CD4-positive, alpha-beta T cell treated with Interleukin-17A for 4 hours (primary cell): ENCODE measurements at places on chromosomes 13 and 19.

DNA sequence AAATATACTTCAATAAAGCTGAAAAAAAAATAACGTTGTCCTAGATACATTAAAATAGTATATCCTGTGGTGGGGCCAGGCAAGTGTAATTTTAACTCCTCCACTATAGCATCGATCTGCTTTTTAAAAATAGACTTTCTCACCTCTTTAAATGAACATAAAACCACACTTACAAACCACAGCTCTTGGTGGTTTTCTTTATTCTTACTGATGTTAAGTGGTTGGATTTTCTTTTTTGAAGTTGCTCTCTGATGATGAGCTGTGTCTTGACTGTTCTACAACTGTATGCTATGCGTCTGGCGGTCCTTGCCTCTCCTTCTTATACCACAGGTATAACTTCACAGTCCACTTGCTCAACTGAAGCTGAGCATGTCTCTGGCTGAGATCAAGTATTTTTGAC, 721.5 kb upstream of the KLHL1 start:
- DNase-seq = no peak

GRCh38 chr19:18660051-18660910, 23.2 kb upstream of the CRTC1 start:
- no peak for DNase-seq

- no peak for DNase-seq
Observed at GRCh38 chr13:102484329-102484728, 82.5 kb upstream of the FGF14 start.

DNA sequence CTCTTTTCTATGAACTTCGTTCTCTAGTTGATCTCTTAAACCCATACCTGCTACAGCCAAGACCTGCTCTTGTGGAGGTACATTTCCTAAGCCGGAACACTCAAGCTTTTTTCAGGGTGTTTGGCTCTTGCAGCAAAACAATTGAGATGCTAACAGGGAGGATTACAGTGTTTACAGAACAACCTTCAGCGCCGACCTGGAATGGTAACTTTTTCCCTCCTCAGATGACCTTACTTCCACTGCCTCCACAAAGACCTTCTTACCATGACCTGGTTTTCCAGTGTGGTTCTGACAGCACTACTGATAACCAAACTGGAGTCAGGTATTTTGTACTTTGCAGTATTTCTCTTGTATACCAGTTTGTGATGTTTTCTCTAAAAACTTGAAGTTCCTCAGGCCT, 506 bp downstream of the KCNRG start:
- DNase-seq = no peak

GRCh38 chr19:9936326-9937000, at the start of gene OLFM2:
TSS of gene OLFM2 (minus strand) at chr19:9936515. CDS start at chr19:9936366, 149 bp downstream.
- peak; percentile 57 for DNase-seq

GRCh38 chr19:23917856-23918255, 3.2 kb downstream of the ZNF726 start:
- no peak for DNase-seq

DNA sequence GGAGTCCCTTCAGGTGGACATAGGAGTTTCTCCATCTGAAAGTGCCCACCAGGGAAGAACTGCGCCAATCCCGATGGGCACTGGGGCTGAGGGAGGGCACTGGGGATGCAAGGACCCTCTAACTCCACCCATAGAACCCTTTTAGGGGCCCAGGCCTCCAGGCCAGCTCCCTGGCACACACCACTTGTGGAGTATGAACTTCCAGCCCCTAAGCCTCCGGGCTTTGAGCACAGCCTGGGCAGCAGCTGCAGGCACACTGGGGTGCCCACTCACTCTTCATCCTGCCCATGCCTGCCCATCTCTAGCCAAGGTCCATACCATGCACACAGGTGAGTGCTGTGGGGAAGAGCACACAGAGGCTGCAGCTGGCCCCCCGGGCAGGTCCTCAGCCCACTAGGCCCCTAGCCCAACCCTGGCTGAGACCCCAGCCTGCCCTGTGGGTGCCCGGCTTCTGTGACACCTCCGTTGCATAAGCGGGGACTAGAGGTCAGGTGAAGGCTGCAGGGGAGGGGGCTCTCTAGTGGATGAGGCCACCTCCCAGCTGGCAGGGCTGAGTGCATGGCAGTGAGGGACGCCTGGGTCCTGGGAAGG, 14.6 kb upstream of the SLC7A10 start:
- no peak for DNase-seq

DNA sequence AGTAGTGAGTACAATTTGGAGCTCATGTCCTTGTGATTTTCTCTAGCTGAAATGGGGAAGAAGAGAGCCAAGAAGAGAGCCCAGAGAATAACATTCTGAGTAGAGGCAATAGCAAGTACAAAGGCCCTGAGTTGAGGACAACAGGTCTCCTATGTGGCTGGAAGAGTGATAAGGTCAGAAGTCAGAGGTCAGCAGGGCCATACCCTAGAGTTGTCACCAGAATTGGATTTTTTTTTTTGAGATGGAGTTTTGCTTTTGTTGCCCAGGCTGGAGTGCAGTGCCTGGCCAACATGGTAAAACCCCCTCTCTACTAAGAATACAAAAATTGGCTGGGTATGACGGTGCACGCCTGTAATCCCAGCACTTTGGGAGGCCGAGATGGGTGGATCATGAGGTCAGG, 8.0 kb upstream of the TRIM28 start:
- DNase-seq = no peak

- DNase-seq = no peak
Observed at GRCh38 chr13:68696907-68697306, 1410.7 kb upstream of the ATXN8OS start.

DNA sequence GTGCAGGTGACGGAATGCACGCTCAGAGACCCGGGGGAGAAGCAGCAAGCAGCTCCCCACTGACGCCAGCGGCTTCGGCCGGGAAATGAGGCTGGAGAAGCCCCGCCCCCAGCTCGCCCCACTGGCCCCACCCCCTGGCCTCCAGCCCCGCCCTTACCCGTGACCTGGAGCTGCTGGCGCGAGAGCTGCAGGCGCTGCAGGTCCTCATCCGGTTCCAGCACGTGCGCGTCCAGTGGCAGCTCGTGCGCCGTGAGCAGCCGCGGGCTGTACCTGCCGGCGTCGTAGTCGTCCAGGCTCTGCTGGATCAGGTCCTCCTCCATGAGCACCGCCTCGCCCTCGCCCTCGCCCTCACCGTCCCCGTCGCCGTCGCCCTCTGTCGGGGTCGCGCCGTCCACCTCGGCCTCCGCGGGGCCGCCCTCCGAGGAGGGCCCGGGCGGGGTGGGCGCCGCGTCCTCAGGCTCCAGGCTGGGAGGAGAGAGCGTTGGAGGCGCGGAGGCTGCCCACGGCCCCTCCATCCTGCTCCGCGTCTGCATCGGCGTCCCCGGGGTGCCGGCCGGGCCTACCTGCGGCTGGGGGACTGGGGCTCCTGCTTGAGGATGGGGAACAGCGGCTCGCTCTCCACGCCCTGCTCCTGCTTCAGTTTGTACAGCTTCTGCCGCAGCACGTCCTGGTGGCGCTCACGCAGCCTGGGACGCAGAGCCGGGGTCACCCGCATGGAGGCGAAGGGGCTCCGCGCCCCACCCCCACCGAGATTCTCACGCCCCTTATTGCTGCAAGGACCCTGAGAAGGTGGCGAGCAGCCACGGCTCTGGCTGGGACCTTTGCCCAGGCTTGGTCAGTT, 6.4 kb upstream of the TBXA2R start:
- DNase-seq = no peak

DNA sequence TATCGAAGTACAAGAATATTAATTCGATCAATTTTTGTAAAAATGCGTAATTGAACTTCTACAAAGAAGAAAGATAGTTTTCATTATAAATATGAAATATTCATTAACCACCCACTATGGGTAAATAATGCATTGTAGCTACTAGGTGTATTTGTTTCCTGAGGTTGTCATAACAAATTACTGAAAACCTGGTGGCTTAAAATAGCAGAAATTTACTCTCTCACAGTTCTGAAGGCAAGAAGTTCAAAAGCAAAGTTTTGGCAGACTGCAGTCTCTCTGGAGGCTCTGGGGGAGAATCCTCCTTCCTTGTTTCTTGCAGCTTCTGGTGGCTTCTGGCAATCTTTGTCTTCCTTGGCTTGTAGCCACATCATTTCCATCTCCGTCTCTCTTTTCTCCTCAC, 99.2 kb upstream of the MIR17HG start:
- no peak for DNase-seq

DNA sequence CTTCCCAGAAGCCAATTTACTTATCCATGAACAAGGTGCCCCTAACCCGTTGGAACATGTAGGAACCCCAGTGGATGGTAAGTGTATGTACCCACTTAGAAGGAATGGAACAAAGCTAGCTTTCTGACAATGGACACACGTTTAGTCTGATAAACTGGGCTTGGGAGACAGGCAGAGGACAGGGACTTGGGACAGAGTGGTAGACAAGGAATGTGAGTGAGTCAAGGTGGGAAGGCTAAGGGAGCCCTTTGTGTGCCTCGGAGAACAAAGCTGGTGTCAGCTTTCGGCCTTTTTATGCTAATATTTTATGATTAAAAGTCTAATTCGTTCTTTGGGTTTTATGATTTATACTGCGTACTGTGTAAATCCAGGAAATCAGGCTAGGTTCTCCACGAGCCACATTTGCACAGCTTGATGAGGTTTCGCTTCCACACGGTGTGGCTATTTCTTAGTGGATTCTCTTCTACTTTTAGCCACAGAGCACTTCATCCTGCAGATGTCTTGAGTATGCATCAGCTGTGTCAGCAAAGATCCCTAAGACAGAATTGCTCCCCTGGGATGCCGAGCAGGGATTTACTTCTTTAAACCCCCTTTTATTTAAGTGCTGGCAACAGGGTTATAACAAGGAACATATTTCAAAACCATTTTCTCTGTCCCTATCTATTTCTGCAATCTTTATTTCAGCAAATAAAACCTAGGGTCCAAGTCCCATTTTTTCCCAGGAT, 258.5 kb downstream of the DLEU7 start:
- no peak for DNase-seq

DNA sequence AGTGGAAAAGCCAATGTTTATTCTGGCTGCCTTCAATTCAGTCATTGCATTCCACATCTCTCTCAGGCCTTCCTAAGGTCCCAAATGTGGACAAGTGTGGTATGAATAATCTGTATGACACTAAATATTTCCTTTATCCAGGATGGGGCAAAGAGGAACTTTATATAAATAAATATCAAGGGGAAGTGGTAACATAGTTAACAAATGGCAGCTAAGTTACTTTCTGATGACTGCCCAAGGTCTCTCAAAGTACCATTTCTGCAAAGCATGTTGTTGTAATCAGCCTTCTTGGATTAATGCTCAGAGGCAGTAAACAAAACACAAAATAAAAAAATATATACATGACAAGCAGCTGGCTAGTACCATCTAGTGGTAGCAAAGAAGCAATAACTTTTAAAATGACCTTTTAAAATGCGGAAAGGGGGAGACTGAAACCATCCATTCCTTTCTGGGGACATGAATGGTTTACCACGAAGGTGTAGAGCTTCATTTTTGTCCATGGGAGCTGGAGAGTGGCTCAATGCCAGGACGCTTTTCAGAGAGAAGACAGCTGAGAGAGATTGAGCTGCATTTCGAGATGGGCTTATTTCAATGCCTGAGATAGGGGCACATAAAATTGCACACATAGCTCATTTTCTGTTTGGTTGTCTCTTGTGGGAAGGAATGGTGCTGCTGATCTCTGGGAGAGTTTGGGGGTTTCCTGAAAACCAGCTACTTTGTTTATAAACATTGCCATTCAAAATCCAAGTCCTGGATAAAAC, 259.2 kb downstream of the RFC3 start:
- no peak for DNase-seq

DNA sequence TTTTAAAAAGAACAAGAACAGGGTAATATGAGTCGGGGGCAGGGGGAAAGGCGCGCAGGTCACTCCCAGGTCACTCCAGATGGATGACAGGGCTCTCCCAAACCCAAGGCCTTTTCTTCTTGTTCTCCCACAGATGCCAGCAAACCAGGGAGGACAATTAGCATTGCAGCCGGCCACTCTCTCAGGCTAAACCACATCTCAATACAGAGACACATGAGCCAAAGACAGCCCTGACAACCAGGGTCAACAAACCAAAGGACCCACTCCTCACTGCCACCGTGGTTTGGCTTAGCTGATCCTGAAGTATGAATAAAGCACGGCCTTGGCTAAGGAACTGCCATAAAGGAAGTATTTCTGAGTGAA, 47.3 kb downstream of the LATS2 start:
- DNase-seq = no peak

DNA sequence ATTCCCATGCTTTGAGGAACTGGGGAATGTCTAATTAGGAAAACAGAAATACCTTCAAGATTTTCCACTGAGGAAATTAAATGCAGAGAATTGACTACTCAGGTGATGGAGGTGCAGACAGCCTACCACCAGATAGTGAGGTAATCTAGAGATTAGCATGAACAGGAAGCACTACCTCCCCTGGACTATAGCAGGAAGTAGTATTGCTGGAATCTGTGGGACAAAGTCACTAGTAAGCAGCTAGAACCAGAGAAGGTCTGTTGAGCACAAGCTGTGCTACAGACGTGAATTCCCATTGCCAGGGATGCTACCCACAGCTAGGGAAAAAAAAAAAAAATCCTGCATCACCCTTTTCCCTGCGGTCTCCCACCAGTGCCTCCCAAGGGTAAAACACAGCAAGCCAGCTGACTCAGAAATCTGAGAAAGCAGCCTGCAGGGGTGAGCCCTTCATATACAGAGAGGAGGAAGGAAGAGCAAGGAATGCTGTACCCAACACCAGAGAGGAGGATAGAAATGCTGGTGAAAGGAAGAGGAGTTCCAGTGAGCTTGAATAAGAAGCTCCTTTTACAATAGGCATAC, 10.2 kb downstream of the ENOX1 start:
- DNase-seq = no peak

GRCh38 chr13:34039678-34040077, 221.7 kb downstream of the RFC3 start:
- DNase-seq = no peak

GRCh38 chr19:10687518-10688288, 13.5 kb upstream of the QTRT1 start:
- DNase-seq = no peak

DNA sequence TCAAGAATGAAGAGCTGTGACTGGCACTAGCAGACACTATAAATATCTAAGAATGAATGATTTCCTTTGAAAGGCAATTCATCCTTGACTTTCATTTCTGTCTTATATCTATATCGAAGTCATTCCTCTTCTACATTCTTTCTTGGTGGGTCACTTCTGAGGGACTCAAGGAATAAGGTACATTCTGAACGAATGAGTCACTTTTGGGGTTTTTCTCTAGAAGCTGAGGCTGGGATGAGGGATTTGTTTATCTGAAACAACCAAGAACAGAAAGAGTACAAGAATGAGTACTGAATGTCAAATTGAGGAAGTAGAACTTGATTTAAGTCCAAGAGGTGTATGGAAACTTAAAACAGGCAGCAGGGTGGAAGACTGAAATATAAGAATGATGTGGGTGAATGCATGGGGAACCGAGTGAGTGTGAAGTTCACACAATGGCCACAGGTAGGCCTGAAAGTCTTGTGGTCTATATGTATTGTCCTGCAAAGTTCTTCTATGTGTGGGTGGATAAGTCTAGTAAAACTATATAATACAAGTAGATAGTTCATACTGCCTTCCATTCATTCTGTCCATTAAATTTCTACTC, 343.9 kb downstream of the OXGR1 start:
- no peak for DNase-seq

GRCh38 chr13:114107686-114108081, 24.7 kb downstream of the RASA3 start:
- no peak for DNase-seq

- DNase-seq = no peak
Observed at GRCh38 chr13:111630406-111630805, 310.0 kb downstream of the TEX29 start.
